Dorsolateral prefrontal cortex (tissue), 122 donors: ENCODE measurements at places on chromosomes 5 and 9.
A peak's percentile ranks its signal among the peaks of the same experiment; 100 is the strongest.

DNA sequence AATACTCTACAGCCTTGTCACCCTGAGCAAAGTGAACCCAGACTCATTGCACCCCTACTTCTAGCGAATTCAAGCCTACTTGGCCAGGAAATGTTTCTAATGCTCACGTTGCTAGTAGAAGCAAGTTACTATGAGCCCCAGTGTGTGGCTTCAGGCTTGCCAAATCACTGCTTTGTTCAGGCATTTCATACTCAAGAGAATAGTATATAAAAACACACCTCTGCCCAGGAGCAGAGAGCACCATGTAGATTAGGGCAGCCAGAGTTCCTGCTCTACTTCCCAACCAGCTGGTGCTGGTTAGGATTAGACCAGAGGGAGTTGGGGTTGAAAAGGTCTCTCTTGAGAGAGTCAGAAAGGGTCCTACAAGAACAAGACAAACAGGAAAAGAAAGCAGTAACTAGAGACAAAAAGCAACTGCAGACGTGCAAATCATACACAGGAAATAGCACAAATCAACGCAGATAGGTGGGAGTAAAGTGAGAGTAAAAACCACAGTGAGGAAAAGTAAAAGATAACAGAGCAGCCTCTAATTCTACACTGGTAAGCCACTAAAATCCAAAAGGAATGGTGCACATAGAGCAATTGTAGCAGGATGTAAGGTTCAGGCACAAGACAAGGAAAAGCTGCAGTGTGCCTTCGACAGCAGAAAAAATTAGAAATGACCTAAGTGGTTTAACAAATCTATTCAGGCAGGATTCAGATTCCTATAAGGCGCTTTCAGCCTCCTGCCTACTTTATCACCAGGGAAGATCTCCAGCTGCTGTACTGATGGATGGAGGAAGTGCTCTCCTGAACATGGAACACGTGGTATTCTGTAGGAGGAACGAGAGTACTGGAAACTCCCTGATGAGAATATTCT lies 49.6 kb upstream of the KIF2A start:
- DNase-seq, result no peak

DNA sequence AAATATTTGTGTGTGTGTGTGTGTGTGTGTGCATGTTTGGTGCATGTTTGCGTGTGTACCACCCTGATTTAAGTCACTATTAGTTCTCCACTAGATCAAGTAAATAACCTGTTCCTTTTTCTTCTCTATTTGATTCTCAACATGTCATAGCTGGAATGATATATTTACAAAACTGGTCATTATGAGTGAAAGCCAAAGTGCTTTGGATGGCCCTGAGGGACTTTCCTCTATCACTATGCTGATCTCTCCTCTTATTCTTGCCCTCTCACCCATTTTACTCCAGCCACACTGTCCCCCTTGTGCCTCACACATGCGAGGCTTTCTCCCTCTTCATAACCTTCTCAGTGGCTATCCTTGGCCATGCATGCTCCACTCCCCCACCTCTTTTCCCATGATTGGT lies 144.6 kb upstream of the NMUR2 start:
- DNase-seq, result no peak

DNA sequence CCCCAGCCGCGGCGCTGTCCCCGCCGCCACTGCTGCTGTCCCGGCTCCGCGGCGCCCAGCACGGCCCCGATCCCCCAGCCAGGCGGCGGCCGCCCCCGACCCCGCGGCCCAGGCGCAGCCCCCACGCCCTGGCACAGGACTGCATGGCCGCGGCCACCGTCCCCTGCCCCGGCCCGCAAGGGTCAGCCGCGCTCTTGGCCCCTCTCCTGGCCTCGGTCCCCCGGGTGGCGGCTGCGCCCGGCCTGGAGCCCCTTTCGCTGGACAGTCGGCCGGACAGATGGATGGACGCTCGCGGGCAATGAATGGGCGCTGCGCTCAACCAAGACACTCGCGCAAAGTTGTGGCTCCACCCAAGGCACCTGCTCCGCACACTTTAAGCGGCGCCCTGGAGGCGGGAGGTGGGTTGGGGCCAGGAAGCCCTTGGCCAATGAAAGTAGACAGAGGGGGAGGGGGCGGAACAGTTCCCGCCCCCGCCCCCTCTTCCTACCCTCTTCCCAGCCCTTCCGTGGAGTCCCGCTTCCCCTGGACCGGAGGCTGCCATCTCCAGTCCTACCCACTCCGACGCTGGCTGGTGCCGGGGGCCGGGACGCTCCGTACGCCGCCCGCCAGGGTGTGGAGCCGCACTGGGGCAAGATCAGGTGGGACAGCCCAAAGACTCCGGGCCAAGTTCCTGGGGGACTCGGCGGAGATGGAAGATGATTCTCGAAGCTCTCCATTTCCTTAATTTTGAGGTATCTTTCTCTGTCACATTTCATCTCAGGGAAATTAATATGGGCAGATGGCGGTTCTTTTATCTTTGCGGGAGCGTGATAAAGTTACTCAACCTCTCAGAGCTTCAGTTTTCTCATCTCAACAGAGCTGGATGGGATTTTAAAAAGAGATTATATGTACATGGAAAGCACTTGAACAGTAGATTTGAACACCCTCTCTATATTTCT lies at the start of gene GLDC:
Gene GLDC, minus strand, starts transcription at position 375 of the 938 bp plus-strand sequence. Its CDS starts 230 bp downstream, at position 145.
- peak; percentile 64 for DNase-seq

DNA sequence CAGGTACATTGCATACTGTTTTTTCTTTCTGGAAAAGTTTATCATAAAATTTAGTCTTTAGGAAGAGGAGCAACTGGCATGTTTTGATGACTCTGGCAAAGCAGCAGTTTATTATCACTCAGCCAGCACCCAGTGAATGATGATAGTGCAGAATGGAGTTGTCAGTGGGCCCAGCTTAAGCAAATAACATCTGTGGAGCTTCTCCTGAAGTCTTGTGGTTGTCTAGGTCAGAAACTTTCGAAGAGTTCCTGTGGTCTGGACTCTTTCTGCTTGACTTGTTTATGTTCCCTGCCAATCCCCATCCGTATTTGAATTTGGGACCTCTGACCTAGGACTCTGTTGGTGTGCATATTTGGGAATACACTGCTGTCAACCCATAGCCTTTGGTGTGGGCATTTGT lies 38.1 kb upstream of the C5orf47 start:
- no peak for DNase-seq

DNA sequence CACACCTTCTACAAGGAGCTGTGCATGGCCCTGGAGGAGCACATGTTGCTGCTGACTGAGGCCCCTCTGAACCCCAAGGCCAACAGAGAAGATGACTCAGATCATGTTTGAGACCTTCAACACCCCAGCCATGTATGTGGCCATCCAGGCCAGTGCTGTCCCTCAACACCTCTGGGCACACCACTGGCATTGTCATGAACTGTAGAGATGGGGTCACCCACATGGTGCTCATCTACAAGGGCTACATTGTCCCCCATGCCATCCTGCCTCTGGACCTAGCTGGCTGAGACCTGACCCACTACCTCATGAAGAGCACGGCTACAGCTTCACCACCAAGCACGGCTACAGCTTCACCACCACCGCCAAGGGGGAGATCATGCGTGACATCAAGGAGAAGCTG lies 49.0 kb upstream of the FBXL7 start:
- DNase-seq, result no peak

DNA sequence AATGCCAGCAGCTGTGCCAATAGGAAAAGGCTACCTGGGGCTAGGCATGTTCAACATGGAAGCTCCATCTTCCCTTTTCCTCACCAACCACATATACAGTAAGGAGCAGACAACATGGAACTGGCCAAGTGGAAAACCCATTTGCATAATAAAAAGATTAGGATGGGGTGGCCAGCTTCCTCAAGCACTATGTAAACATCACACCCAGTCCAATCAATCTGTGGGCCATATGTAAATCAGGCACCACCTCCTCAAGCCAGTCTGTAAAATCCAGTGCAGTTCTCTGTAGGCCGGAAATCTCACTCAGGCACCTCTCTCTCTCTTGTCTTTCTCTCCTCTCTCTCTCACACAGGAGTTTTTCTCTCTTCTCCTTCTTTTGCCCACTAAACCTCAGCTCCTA lies 360.2 kb upstream of the GRIA1 start:
- no peak for DNase-seq

DNA sequence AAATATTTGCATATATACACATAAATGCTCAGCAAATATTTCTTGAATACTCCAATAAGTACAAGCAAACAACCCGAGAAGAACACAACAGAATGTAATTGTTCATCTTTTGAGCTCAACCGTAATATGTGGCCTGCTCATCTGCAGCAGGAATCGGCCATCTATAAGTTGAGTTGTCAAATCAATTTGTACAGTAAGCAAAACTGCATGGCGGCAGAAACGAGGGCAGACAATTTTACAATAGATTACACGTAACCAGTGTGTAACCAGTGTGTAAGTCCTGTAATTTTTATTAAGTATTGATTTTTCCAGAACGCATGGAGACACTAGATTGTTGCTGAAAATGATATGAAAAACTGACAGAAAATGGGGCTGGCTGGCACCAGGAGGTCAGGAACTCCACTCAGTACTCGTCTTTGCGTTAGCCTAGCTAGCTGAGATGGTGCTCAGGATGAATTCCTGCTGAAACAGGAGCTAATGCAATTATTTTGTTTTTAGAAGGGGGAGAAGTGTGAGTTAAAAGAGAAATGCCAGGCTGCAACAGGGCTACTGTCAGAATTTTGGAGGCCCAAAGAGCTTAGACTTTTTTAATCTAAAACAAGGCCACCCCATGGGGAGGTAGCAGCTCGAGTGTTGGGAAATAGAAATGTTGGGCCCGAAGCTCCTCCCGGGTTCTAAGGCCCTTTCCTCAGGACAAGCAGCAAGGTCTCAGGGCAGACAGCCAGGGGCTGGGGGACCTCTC lies 682 bp downstream of the DHX29 start:
- DNase-seq, result no peak

- no peak for DNase-seq
These were observed 132.4 kb downstream of the TMEM174 start for GRCh38 chr5:73305386-73305785.

DNA sequence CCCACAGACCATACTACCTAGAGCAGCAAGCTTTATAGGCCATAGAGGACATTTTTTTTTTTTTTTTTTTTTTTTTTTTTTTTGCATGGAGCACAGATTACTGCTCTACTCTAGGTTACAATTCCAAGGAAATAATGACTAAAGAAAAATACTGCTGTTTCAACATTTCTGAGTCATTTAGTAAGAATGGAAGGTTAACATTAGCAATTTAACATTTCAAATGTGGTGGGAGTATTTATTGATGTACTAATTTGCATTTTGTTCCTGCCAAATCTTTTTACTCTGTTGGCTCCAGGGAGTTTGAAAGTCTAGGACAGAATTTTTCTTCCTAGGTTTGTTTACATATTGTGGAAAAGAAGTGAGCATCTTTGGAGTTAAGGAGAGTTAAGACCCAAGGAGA lies 142.1 kb upstream of the CCDC152 start:
- no peak for DNase-seq

DNA sequence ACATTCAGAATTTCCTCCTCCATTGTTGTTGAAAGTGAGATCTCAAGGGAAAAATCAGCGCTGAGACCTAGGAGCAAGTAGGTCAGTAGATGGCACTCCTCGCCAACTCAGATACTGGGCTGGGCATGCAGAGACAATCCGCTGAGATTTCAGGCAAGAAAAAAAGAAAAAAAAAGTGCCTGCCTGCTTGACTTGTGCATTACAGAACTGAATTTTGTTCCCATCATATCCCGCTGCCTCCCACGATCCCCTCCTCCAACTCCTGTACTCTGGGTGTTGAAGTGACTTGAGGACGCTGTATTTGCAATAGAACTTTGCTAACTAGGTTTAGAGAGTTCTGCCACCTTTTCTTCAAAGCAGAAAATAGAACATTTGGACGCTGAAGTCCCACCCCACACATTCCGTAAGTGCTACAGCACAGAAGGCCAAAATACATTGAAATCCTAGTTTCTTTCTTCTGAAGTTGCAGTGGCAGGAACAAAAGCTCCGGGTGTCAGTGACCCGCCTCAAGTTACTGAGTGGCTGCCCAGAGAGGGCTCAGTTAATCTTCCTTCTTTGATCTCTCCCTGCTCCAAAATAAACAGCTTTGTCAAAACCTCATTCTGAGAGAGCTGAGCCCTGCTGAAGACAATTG lies 265.8 kb downstream of the MLLT3 start:
- peak; percentile 79 for DNase-seq

GRCh38 chr5:160679567-160680309 lies 172.3 kb downstream of the ATP10B start:
- no peak for DNase-seq

DNA sequence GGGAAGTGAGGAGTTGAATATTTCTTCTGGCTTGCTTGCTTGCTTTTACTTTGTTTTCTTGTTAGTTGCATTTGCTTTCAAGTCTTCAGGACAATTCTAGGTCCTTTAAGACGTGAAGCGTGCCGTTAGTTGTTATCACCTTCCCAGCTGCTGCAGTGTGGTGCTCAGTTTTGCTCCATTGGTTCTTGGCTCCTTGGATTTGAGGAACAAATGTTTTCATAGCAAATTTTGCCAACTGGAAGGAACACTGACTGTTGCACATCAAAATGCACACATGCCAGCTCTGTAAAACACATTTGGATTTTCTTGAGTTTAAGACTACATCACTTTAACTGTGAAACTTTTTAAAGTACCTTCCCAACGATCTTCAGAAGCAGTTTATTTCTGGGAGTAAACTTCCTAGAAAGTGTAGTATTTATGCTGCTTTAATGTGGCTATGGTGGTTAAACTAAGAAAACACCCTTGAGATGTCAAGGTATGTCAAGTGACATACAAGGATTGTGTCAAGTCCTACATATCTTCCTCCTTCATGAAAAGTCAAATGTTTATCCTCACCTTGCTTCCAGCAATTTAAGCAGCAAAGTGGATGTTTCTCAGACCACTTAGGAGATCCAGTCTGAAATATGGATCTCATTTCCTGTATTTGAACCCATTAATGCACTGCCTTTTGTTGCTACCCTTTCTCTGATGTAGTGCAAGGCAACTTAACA lies 24.9 kb downstream of the MOCS2 start:
- DNase-seq, result no peak

GRCh38 chr9:79973627-79974026 lies 401.9 kb downstream of the TLE4 start:
- DNase-seq, result no peak

DNA sequence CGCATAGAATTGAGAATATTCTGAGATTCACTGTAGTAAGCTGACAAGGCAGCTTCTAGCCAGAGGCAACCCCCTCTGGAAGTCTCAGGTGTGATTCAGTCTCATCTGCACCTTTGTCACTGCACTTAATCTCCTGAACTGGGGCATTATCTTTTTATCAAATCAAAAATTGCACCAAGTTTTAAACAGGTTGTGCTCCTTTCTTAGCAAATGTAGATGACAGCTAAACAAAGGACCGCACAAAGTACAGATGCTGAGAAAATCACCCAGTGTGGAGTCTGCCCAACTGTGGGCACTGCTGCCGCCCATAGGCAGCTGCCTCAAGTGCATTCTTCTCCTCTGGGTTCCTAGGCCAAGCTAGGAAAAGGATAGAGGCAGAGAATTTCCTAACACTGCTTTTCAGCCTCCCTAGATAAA lies 51.1 kb downstream of the STARD4 start:
- peak; percentile 40 for DNase-seq

DNA sequence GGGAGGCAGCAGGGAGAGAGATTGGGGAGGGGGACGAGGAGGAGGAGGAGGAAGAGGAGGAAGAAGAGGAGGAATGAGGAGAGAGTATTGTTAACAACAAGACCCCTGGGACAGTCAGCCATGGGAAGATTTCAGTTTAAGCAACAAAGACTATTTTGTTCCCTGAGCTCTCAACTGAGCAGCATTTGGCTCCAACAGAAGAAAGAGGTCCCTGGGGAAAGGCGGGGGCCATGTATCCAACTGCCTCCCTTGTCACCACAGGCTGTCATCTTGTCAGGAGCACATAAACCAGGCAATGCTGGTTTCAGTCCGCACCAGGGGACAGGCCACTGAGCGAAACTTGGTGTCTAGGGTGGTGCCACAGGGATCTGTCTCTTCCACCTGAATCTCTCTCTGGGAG lies 316.1 kb downstream of the TLE1 start:
- DNase-seq, result no peak
